ENCODE measurements at places on chromosomes 1 and 21.

GRCh38 chr1:71414179-71414578 is 333.3 kb upstream of the ZRANB2 start:
- no peak for DNase-seq

DNA sequence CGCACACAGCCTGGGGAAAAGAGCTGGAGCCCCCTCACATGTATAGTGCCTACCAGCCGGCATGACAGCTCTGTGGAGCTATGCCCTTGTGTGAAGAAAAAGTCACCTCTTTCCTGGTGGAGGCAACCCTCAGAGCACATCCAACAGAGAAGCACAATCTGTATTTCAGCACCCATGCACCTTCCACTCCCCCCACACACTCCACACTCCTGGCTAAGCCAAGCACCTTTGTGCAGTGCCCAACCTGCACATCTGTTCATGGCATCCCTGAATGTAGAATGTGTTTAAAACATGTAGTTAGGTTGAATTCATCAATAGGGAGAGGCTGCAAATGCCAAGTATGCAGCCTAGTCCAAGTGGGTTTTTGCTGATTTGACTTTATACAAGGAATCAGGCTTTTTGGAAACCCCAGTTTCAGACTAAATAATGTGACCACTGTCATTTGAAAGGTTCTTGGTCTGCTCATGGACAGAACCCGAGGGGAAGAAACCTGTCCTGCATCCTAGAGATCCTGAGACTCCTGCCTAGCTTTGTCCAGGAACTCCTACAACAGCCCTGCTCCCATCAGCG is 197.1 kb downstream of the TOMM20 start:
- DNase-seq: no peak

GRCh38 chr1:12341667-12342066 is 111.8 kb downstream of the VPS13D start:
- DNase-seq: no peak

DNA sequence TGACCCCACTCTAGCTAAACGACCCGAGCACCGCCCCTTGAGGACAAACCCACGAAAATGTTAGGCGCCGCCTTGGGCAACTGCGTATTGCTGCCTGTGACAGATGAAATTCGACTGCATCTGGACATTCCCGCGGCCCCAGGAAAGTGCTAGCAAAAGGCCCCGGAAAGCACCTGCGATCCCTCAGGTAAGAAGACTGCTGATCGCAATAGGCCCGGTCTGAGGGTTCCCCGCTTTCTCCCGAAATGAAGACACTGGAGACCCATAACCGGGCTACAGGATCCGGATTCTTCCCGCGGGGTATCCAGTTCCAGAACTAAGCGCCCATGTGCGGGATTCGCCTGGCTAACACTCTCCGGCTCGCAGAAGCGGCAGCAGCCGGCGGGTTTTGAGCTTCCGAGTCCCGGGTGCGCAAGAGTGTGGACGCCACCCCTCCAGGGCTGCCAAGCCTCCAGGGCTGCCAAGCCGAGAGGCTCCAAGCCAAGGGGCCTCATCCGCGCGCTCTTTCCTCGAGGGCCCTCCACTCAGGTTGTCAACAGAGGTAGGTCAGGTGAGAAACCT is 157.9 kb upstream of the NBPF11 start:
- DNase-seq: no peak

- no peak for DNase-seq
Observed at GRCh38 chr1:17222557-17222956, 17.6 kb downstream of the PADI1 start.

DNA sequence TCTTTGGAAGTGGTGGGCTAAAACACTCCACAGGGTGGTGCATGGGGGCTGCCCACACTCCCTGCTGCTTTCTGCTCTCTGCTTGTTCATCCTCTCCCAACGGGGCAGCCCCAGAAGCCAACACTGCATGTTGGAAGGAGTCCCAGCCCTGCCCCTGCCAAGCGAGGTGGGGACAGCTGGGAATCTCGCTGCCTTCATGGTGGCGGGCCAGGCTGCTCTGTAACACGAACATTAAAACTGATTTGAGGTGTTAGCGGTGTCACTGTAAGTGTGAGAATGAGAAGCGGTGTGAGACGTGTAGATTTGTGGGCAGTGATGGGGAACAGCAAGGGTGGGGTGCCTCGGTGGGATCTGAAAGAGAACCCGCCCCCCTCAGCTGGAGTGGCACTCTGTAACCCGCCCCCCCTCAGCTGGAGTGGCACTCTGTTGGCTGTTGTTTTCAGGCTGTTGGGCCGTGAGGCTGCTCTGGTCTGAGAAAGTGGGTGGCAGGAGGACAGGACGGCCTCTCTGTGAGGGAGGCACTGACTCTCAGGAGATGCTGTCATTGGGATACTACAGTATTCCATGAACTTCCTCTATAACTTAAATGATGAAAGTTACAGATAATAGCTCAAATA is 80.9 kb downstream of the PCBP3 start:
- no peak for DNase-seq

DNA sequence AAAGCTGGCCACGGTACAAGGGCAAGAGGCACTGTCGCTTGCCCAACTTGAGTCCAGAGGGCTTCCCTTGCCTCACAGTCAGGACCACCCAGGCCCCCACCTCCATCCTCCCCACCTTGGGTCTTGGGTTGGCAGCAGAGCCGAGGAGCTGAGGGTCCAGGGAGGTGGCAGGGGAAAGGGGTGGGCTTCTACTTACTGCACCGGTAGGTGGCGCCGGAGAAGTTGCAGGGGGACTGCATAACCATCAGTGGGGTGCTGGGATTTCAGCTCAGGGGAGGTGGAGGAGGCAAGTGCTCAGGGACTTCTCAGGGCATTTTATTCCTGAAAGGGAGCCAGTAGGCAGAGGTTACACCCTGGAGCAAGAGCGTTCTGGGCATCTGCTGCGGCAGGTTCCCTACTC is 44.0 kb downstream of the TRIM62 start:
- no peak for DNase-seq

GRCh38 chr1:92511541-92511940 is 24.8 kb upstream of the GFI1 start:
- no peak for DNase-seq

Data from fibroblast of skin of left quadriceps (primary cell).